ENCODE measurements at places on chromosomes 5 and 9. TPM values are rescaled to one million over a fixed set of nuclear protein-coding genes. Genes with fewer than 3 reads are reported as not detected.

Gene C9
- 0.02 TPM for polyA plus RNA-seq

Gene SMIM33
- polyA plus RNA-seq: not detected

Gene GABBR2
- polyA plus RNA-seq: 3.2 TPM

Gene FST
- polyA plus RNA-seq: 106 TPM

Gene CYLC2
- polyA plus RNA-seq: not detected

Gene SLCO4C1
- polyA plus RNA-seq: not detected

Gene HMCN2
- polyA plus RNA-seq: under 0.01 TPM

Gene MYOT
- not detected for polyA plus RNA-seq

Gene FGF1
- polyA plus RNA-seq: 6.3 TPM

Gene ZCCHC9
- 23.3 TPM for polyA plus RNA-seq

Gene RXRA
- polyA plus RNA-seq: 5.3 TPM

Gene SPATA6L
- 1.0 TPM for polyA plus RNA-seq

Gene RBM27
- polyA plus RNA-seq: 14.4 TPM

Gene OR1Q1
- 0.14 TPM for polyA plus RNA-seq

Gene ELAVL2
- polyA plus RNA-seq: 0.05 TPM

Gene SPINK6
- polyA plus RNA-seq: not detected

Gene PCDHA6
- 0.09 TPM for polyA plus RNA-seq

Gene RC3H2
- 41.5 TPM for polyA plus RNA-seq

Gene GLDC
- 0.17 TPM for polyA plus RNA-seq

Gene TSC1
- 67.5 TPM for polyA plus RNA-seq

Gene PELO
- polyA plus RNA-seq: 49.4 TPM

Gene C5orf52
- polyA plus RNA-seq: not detected

Gene CLTB
- 67.3 TPM for polyA plus RNA-seq

Gene CTNND2
- not detected for polyA plus RNA-seq

Gene WASHC1
- polyA plus RNA-seq: 9.7 TPM

Gene ARID3C
- polyA plus RNA-seq: not detected

Gene PAEP
- not detected for polyA plus RNA-seq

Gene CD274
- 16.3 TPM for polyA plus RNA-seq

Gene FAM169A
- polyA plus RNA-seq: not detected

Gene DDX4
- not detected for polyA plus RNA-seq

Gene CAMK4
- polyA plus RNA-seq: 3.2 TPM

Gene PCDHA9
- 0.02 TPM for polyA plus RNA-seq

Gene RAD50
- 25.3 TPM for polyA plus RNA-seq

Gene NR4A3
- 0.17 TPM for polyA plus RNA-seq

Gene PAIP1
- 148 TPM for polyA plus RNA-seq
